ENCODE measurements at places on chromosomes 7 and 10. TPM values are rescaled to one million over a fixed set of nuclear protein-coding genes. Genes with fewer than 3 reads are reported as not detected.

Gene NUDT13
- 0.41 TPM for total RNA-seq

Gene VPS37D
- total RNA-seq, result 26.1 TPM

Gene GRID2IP
- 0.41 TPM for total RNA-seq

Gene ARL3
- 32.2 TPM for total RNA-seq

Gene GGCT
- 23.2 TPM for total RNA-seq

Gene GPR158
- total RNA-seq, result 9.0 TPM

Gene TRIL
- 17.5 TPM for total RNA-seq

Gene MICU1
- total RNA-seq, result 63.6 TPM

Gene LIPK
- not detected for total RNA-seq

Gene HOXA11
- total RNA-seq, result not detected

Gene KAZALD1
- 0.41 TPM for total RNA-seq

Gene ASB10
- not detected for total RNA-seq

Gene VWA2
- 2.9 TPM for total RNA-seq

Gene TRIM50
- total RNA-seq, result not detected

Gene COL17A1
- total RNA-seq, result under 0.01 TPM

Gene BTRC
- 39.1 TPM for total RNA-seq

Gene CYTH3
- 26.9 TPM for total RNA-seq

Gene UCN3
- not detected for total RNA-seq

Gene HGF
- 5.7 TPM for total RNA-seq

Gene CASD1
- total RNA-seq, result 110 TPM

Gene TACR2
- 0.82 TPM for total RNA-seq

Gene CDC14C
- not detected for total RNA-seq

Gene TUBAL3
- not detected for total RNA-seq

Gene SPDYE2B
- not detected for total RNA-seq

Gene FXYD4
- total RNA-seq, result not detected

Gene TMEM213
- total RNA-seq, result not detected

Gene MSMB
- not detected for total RNA-seq

Gene UCMA
- total RNA-seq, result not detected

Gene THSD7A
- 34.6 TPM for total RNA-seq

Gene GIMAP8
- 1.6 TPM for total RNA-seq

Gene LAMB1
- 30.2 TPM for total RNA-seq

Gene GCK
- 6.5 TPM for total RNA-seq

Gene IPMK
- total RNA-seq, result 30.6 TPM

Gene FGFR2
- 34.2 TPM for total RNA-seq

Gene NFE2L3
- total RNA-seq, result 9.8 TPM

Gene LRMDA
- total RNA-seq, result 4.5 TPM

Gene INMT
- total RNA-seq, result 0.41 TPM

Gene PRKAR2B
- 282 TPM for total RNA-seq

Gene ZCCHC24
- 4.1 TPM for total RNA-seq

Gene PRKAG2
- total RNA-seq, result 29.8 TPM
